ENCODE measurements at places on chromosomes 2 and 18. TPM values are rescaled to one million over a fixed set of nuclear protein-coding genes. Genes with fewer than 3 reads are reported as not detected.

CXCR4 gene
- 55.7 TPM for polyA plus RNA-seq

RGPD4 gene
- 0.08 TPM for polyA plus RNA-seq

RAB6C gene
- not detected for polyA plus RNA-seq

CD8B gene
- polyA plus RNA-seq, result not detected

PELI1 gene
- polyA plus RNA-seq, result 43.2 TPM

SP140L gene
- 12.4 TPM for polyA plus RNA-seq

LAMA1 gene
- not detected for polyA plus RNA-seq

POTEE gene
- 1.2 TPM for polyA plus RNA-seq

STARD6 gene
- not detected for polyA plus RNA-seq

ACTR1B gene
- polyA plus RNA-seq, result 49.0 TPM

FSHR gene
- polyA plus RNA-seq, result not detected

C1QL2 gene
- polyA plus RNA-seq, result not detected

EVX2 gene
- polyA plus RNA-seq, result not detected

LYPD6 gene
- not detected for polyA plus RNA-seq

MARCO gene
- polyA plus RNA-seq, result 0.32 TPM

SOWAHC gene
- 0.73 TPM for polyA plus RNA-seq

IL36G gene
- not detected for polyA plus RNA-seq

BOD1L2 gene
- polyA plus RNA-seq, result not detected

ZEB2 gene
- 0.37 TPM for polyA plus RNA-seq

PSMD14 gene
- 161 TPM for polyA plus RNA-seq

SATB2 gene
- not detected for polyA plus RNA-seq

GREB1 gene
- 0.35 TPM for polyA plus RNA-seq
